NCI-H2081 (cell line): ENCODE measurements at places on chromosomes 16 and 17.

GRCh38 chr17:77828749-77829539 is 129.6 kb upstream of the TNRC6C start:
- no peak for DNase-seq

DNA sequence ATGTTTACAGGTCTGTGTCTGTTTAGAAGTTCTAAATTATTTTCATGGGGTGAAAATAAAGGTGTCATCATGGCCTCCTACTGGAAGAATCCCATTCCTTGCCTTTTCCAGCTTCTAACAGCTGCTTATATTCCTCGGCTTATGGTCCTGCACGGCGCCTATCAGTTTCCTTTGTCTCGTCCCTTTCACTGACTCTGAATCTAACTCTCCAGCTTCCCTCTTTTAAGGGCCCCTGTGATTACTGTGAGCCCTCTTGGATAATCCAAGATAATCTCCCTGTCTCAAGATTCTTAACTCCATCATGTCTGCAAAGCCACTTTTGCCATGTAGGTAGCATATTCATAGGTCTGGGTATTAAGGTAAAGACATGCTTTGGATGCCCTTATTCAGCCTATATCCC is 441.0 kb upstream of the ERCC4 start:
- DNase-seq = no peak

- DNase-seq = no peak
Observed at GRCh38 chr17:3003296-3004149, 59.9 kb downstream of the OR1D5 start.

GRCh38 chr16:68187505-68187904 is 48.4 kb downstream of the ESRP2 start:
- DNase-seq = no peak

DNA sequence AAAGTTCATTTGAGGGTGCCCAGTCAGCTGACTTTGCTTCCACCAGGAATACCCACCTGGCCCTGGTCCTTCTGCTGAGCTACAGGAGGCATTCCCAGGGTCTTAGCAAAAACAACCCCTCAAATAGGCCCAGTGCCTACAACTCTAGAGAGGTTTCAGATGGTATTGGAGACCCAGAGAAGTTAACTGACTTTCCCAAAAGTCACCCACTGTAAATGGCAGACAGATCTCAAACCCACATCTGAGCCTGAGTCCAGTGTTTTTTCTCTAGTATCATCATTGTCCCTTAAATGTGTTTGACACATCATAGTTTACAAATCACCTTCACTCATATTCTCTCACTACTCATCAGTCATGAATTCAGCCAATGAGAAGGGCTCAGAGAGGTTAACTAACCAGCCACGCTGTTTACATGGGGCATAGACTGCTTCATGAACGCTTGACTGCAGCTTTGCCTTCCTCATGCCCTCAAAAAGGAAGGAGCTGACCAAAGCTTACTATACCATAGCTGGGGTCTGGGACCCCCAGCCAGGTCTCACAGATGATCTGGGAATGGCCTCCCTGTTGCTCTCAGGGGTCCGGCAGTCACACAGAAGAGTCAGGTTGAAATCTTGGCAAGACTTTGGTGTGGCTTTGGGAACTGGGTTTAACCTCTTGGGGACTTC is 3.7 kb downstream of the PHOSPHO1 start:
- no peak for DNase-seq

GRCh38 chr16:46885960-46886763 is 2.0 kb downstream of the GPT2 start:
- peak; percentile 4 for DNase-seq

- no peak for DNase-seq
Observed at GRCh38 chr16:85423631-85424030, 189.5 kb upstream of the GSE1 start.

- DNase-seq = no peak
Observed at GRCh38 chr17:67392111-67392510, 15.0 kb downstream of the PITPNC1 start.

DNA sequence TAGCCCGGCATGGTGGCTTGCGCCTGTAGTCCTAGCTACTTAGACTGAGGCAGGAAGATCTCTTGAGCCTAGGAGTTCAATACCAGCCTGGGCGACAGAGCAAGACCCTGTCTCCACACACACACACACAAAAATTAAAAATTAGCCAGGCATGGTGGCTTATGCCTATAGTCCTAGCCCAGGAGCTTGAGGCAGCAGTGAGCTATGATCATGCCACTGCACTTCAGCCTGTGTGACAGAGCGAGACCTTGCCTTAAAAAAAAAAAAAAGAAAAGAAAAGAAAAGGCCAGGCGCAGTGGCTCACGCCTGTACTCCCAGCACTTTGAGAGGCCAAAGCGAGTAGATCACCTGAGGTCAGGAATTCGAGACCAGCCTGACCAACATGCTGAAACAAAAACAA is 23.9 kb downstream of the C17orf75 start:
- DNase-seq = no peak

DNA sequence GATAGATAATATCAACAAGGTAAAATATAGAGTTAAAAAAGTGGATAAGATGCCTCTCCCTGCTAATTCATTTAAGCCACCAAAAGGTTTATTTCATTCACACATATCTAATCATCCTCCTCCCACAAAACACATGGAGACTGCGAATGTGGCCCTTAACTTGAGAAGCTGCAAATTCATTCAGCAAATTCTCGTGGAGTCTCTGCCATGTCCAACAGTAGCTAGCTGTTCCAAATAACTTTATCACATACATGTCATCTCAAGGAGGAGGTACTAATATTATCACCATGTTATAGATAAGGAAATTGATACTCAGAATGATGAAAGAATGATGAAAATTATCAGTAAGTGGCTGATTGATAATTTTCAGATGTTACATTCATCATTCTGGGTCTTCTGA is 950.2 kb downstream of the CDH11 start:
- no peak for DNase-seq

DNA sequence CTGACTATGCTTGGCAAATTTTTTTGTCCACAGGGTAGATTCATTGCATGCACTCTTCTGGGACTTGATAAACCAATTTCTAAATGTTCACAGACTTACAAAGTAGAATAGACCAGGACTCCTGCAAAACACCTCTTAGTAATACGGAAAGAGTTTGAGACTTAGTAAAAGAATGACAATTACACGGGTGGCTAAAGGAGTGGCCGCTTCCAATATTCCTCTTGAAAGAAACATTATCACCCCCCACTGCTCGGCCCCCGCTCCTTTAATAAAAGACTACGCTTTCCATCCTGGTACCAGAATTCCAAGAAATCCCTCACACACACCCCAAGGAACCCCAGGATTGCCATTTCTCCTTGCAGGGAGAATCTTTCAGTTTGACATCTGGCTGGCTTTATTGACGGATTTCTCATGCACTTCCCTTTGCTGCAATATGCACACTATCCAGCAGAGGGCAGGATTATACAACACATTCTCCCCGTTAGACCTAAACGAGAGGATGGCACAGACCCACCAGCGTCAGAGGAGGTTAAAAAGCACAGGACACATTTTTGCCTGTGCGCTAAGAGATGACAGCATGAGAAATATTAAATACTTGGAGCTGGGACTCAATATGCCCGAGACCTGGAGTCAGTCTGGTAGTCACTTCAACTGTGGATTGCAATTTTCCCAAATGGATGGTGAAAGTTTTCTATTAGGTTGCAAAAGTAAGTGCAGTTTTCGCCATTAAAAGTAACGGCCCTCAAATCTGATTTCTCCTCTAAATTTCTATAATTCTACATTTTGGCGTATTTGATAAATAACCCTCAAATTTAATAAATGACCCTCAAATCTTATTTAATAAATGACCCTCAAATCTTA is 46.6 kb upstream of the NUDT7 start:
- DNase-seq = peak; percentile 65

DNA sequence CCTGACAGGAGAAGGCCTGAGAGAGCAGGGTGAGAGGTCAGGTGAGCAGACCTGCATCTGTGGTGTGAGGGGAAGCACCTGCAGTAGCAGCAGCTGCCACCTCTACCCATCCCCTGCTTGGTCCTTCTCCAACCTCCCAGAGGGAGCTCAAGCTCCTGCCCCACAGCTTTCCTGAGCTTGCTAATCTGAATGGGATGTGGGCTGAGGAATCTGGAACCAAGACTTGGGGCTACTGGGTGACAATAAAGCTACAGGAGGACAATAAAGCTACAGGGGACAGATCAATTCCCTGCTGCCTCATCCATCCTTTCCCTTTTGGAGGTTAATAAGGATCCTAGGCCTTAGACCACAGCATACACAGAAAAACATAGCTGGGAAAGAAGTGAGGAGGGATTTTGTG is 4.9 kb upstream of the TBX4 start:
- DNase-seq = no peak

GRCh38 chr17:1331708-1332107 is 52.2 kb downstream of the TRARG1 start:
- no peak for DNase-seq

DNA sequence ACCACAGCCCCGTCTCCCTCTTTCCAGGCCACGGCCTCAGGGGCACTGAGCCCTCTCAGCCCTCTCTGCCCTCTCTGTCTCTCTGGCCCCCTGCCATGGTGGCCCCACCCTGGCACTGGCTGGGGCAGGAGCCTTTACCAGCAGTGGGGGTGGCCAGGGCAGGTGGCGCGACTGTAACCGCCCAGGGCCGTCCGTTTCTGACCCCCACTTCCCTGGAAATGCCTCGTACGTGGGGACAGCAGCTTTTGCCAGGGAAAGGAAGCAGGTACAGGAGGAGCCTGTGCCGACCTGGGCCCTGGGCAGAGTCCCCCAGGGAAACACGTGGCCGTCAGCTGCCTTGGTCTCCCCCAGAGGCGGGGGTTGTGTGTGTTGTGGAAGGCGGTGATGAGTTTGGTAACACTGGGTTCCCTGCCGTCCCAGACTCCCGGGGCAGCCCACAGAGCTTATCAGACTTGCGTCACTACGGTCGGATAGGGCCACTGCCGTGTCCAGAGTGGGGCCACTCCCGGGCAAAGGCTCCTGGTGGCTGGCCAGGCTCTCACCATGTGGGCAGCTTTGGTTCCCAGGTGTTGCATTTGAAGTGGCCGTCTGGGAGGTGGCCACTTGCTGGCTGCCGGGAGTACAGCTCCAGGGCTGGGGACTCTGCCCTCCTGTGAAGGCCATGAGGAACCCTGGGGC is 249.3 kb upstream of the CIBAR2 start:
- no peak for DNase-seq

- no peak for DNase-seq
Observed at GRCh38 chr16:24073321-24073720, 182.8 kb upstream of the CACNG3 start.

DNA sequence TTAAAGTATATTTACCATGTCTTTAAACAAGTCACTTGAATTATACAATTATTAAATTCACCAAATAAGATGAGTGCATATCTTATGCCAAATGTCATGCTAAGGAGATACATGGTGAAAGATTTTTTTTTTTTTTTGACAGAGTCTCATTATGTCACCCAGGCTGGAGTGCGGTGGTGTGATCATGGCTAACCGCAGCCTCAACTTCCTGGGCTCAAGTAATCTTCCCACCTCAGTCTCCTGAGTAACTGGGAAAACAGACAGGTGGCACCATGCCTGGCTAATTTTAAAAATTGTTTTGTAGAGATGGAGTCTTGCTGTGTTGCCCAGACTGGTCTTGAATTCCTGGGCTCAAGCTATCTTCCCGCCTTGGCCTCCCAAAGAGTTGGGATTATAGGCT is 149.0 kb upstream of the GOT2 start:
- DNase-seq = no peak

DNA sequence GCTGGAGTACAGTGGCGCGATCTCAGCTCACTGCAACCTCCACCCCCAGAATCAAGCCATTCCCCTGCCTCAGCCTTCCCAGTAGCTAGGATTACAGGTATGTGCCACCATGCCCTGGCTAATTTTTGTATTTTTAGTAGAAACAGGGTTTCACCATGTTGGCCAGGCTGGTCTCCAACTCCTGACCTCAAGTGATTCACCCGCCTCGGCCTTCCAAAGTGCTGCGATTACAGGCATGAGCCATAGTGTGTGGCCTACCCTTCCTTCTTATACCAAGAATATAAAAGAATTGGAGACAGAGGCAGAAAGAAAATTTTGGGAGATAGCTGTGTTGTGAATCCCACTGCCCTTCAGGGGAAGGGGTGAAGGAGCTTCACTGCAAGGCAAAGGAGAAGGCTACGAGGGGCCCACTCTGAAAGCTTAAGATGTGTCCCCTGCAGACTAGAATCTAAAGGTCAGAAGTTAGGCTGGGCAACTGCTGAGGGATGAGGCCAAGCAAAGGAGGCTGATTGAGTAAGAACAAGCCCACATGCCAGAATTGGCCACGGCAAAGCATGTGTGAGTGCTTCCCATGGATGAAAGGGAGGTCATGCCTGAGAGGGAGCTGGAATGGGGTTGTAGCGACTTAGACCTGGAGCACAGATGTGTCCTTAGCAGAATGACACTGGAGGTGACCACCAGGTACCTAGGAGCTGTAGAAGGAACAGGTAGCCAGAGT is 8.4 kb upstream of the CRYBA1 start:
- no peak for DNase-seq

DNA sequence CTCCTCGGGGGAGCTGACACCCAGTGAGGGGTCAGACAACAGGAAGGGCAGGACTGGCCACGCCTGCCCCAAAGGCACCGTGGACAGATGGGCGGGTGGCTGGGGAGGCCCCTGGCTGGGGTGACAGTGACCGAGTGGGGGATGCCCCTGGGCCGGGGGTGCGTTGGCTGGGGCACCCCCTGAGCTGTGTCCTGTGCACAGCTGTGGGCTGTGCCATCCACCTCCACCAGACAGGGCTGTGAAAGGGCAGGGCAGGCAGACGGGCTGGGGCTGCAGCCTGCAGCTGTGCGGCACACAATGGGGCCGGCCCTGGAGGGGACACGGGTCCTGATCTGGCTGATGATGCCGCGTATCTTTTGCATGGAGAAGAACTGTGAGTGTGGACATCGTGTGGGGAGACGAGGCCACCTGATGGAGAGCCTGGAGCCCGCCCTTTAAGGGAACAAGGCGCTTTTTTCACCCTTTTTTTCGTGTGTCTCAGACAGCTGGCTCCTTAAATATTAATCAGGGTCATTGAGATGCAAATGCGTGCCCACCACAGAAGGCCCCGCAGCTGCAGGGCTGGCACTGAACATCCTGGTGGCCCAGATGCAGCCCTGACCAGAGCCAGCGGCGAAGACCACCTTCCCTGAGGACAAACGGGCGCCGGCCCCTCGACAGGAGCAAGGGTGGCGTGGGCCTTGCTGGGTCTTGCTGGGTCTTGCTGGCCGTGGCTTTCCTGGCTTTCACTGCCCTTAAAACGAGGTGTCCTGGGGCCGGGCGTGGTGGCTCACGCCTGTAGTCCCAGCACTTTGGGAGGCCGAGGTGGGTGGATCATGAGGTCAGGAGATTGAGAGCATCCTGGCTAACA is 42.4 kb upstream of the GNG13 start:
- no peak for DNase-seq

DNA sequence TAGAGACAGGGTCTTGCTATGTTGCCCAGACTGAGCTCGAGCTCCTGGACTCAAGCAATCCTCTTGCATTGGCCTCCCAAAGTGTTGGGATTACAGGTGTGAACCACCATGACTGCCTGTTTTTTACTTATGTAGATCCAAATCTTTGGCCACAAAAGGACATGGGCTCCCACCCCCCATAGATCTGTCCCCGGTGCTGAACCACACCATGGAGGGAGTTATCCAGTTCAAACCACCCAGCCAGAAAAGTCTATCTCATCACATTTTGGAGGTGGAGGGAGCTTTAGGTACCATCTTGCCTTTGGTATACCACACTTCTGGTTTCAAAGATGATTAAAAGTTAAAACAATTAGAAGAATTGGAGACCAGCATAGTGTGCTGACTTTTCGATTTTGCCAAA is 26.2 kb downstream of the SHISA9 start:
- DNase-seq = no peak
